SHP77 treated with DMSO at 0.1 percent for 48 hours (cell line): ENCODE measurements at places on chromosomes 13 and 19.
A peak's percentile ranks its signal among the peaks of the same experiment; 100 is the strongest.

- no peak for DNase-seq
These were observed 569 bp downstream of the POLR1D start for GRCh38 chr13:27622102-27622820.

DNA sequence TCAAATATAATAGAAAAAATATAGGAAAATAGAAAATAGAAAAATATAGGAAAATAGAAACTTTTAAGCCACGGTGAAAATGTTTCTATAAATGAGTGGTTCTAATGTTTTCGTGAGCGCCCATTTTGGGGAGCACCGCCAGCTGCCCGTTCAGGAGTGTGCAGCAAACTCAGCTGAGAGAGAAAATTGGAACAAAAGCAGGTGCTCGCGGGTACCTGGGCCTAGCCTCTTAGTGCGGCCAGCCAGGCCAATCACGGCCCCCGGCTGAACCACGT, 204 bp upstream of the PDX1 start:
- DNase-seq = peak; percentile 71

- no peak for DNase-seq
These were observed 41.7 kb upstream of the WDFY2 start for GRCh38 chr13:51542346-51543242.

DNA sequence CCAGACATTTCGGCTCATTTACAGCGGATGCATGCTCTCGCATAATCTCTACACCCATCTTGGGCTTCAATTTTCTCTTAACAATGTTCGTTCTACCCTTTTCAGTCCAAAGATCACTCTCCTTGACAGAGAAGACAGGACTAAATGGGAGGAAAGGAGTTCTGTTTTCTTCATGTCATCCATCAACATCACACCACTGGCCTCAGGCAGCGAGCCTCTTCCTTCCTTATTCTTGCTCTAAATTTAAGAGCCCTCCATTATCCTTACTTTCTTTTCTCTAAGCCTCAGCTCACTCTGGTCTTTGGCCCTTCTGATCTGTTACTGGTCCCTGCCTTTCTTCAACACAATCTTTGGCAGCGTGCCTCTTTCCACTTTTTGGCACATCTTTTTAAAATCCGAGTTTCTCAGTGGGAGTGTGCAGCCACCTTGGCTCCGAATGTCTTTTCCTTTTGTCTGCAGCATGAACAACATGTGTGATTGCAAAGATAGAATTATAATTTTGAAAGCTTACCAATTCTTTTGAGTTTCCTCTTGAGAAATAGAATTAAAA, 98.7 kb downstream of the FAM216B start:
- DNase-seq = no peak

DNA sequence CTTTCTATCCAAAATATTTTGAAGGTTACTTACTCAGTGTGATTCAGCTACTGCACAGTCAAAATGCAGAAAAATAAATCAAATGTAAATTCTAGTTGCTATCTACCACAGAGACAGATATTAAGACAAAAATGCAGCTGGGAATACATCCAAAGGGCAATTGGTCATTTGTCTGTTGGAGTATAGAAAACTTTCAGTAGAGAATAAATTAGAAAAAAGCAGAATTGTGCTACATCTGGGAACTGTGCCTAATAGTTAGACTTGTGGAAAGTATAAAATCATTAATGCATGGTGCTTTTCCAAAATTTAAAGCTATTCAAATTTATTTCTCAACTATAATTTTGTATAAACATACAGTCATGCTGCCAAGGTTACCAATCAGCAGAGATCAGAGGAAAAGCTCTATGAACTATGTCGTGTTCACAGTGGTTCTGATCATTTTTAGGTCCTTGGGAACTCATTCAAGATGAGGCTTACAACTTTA, 1635.8 kb downstream of the PCDH9 start:
- no peak for DNase-seq

DNA sequence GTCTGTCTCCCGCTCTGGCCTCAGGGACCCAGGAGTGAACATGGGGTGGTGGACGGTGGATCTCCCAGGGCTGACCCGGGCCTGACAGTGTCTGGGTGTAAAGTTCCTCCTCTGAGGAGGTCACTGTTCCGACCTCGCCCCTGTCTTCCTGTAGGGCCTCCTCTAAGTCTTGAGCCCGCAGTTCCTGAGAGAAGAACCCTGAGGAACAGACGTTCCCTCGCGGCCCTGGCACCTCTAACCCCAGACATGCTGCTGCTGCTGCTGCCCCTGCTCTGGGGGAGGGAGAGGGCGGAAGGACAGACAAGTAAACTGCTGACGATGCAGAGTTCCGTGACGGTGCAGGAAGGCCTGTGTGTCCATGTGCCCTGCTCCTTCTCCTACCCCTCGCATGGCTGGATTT, at the start of gene SIGLEC9:
Gene SIGLEC9, plus strand, starts transcription at position 178 of the 400 bp plus-strand sequence. Its CDS starts 69 bp downstream, at position 247.
- DNase-seq = no peak

DNA sequence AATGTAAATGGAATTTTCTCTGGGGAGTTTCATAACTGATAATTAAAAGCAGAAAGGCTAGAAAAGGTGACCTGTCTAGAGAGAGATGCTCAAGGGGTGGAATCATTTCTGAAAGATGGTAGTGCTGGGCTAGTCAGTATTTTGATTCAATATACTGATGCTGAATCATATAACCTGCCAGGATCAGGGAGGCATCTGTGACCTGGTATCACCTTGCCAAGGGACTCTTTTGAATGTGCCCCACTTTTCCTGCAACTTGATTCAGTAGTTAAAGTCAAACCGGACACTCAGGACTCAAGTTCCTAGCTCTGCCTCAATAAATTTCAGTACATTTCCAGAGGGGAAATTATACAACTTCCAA, 15.8 kb downstream of the LCP1 start:
- DNase-seq = no peak

DNA sequence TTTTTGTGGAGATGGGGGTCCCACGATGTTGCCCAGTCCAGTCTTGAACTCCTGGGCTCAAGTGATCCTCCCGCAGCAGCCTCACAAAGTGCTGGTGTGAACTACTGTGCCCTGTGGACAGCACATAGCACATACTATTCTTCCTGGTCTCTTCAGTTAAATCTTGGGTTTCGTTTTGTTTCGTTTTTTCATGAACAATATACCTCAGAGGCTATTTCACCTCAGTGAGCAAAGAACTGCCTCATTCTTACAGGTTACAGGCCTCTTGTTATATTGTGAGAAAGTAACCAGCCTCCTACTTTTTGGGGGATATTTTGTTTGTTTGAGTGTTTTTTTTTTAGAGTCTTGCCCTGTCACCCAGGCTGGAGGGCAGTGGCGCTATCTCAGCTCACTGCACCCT, 1.3 kb upstream of the C3 start:
- no peak for DNase-seq

DNA sequence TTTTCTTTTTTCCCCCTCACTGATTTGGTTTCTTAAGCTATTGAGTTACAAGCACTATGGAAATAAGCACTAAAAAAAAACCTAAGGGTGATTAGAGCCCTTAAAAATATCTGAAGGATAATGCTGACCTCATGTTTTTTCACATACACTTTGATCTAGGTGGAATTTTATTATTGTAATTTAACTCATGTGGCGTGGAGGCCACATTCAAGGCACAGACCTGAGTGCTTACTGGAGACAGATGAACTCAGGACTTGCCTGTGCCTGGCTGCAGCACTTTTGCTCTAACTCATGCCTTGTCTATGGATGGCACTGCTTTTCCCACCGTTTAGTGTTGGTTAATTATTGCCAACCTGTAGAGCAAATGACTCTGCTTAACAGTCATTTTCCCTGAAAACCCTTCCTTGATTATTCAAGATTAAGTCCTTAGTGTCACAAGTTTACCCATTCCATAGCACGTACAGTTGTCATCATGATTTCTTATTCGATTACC, 541.4 kb downstream of the GPC6 start:
- no peak for DNase-seq
